ENCODE measurements at places on chromosomes 2 and 18.

- no peak for DNase-seq
These were observed 41.6 kb upstream of the TMEM163 start for GRCh38 chr2:134760385-134760784.

- DNase-seq = no peak
These were observed 143.6 kb downstream of the WDPCP start for GRCh38 chr2:63444565-63445288.

DNA sequence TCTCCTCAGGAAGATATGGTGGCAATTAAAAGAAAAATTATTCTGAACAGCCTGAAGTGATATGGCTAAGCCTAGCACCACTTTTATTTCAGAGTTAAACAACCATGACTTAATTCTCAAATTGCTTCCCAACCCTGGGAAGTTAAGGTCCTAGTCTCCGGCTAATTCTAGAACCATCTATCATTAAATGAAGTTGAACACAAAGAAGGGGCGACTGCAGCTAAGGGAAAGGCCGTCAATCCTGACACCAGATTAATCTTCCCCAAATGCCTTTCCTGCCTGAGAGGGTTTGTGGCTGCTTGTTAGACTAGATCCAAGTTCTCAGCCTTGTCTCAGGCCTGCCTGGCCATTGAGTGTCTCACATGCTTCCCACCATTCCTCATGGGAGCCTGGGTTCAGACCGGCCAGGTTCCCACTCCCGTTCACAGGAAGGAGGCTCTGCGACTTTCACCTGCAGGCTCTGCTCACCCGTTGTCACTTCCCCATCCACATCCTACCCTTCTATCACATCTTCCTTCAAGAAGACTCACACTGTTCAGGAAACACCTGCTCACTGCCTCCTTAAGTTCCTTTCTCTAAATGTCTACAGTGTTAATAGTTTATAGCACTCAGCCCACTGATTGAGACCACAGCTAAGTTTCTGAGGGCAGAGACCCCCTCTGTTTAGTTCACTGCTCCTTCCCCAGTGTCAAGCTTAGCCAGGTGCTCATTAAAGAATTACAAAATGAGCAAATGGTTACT, 282.9 kb upstream of the REV1 start:
- no peak for DNase-seq

DNA sequence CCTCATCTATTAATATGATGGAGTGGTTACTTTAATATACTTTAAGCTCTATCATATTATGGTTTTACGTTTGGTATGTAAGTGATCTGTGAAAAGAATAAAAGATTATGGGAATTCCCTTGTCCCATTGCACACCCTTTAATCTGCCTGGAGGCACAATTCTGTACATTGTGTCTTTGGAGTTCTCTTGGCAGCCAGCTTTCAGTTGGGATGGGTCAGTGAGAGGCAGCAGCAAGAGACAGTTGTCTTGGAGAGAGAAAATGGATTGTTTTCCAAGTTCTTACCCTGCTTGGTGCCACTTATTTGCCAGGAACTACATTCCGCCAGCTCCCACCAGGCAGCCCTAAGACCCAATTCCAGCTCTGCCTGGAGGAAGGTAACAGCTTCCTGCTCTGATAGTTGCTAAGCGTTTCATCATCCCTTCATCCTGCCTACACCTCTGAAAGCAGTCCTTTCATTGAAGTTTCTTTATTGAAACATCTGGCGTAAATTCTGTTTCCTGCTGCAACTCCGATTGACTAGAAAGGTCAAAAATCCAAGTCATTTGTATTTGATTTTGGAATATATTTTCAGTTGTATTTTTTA, 365.2 kb downstream of the AKAIN1 start:
- DNase-seq = no peak

DNA sequence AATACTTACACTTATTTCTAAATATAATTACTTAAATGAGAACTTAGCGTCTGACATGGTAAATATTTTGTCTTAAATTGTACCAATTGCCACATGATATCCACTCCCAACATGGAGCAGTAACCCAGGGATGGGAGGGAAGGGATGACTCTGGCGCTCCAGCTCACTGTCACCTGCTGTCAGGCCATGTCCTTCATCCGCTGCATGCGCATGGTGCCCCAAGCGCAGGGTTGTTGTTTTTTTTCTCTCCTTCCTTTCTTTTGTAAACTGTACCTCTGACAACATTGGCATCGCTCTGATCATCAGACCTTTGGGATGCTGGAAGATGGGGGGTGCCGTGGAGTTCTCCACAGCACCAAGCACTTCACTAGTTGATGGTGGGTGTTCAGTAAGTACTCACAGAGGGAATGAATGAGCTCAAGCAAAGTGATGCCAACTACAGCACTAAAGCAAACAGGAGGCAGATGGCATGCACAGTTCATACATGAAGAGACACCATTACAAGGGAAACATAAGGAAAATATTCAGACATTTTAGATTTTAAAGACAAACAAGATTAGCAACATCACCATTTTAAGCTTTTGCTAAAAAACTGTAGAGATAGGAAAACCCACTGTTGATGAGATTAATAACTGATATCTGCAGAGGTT, 247.8 kb downstream of the GBX2 start:
- DNase-seq = no peak

DNA sequence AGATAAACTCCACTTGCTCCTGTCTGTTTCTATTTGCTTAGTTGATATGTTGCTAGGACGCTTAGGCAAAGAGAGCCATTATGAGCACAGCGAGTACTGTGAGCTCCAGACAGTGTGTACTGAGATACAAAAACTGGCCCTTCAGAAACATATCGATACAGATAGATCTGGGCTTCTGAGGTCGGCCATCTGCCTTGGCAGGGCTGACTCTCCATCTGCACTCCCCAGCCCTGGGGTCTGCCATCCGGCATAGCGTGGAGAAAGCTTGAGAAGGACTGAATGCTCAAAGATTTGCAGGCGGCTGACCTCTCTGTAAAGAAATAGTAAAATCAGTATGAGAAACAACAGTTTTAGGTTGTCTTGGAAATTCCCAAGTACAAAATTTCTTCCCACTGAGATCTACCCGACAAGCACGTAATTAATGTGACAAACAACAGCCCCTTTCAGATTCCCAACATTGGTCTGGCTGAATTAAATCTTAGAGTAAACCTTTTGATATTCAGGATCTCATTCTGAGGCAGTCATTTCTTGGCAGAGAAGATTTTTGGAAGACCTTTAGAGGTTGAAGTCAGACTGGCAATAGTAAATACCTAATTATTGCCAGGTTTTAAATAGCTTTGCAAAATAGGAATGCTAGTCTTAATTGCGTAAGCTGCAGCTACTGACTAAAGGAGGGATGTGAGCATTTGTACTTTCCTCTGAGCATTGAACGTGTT, 127.4 kb downstream of the CHST9 start:
- no peak for DNase-seq

DNA sequence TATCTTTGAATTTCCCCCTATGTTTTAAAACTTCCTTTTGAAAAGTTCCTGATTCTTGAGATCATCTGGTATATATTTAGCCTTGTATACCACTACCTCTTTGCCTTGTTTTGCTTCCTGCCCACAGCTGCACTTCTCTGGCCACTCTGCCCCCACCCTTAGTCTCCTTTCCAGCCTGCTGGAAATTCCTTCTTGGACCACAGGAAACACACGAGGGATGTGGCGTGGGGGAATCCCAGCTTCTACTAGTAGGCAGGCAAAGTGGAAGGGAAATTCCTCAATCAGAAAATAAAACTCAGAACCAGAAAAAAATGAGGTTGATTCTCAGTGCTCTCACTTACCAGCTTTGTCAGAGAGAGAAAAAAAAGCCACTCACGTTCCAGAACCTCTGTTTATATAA, 13.4 kb downstream of the IL18RAP start:
- no peak for DNase-seq

GRCh38 chr18:22114526-22115321, 54.7 kb upstream of the GATA6 start:
- no peak for DNase-seq
